Right renal cortex interstitium (tissue), 3 donors: ENCODE measurements at places on chromosomes 6 and 20.

DNA sequence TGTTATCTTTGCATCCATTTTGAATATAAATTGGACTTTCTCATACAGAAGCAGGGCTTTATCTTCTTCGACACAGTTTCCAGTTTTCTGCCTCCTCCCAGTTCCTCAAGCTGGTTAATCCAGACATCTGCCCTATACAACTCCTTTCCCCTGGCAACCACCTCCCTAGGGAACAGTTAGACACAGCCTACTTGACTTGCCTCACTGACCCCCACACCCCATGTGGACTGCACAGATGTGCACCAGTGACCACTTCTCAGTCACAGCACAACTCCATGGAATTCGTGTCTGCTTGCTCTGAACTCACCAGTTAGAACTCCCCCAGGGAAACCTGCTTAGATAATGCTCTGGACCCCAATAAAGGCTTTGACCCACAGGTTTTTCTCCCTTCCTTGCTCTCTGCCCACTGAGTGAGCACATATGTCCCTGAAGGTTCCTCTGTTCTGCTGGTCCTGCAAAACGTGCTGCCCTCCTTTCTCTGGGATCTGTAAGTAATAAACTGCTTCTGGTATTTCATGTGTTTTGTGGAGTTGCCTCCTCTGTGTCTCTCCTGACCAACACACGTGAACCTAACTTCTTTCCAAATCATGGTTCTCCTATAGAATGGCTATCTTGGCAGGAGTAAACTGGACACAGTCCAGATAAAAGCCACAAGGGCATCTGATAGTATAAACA is 351.2 kb downstream of the CD83 start:
- no peak for DNase-seq

GRCh38 chr6:116234689-116235088 is 19.2 kb downstream of the TSPYL4 start:
- no peak for DNase-seq

DNA sequence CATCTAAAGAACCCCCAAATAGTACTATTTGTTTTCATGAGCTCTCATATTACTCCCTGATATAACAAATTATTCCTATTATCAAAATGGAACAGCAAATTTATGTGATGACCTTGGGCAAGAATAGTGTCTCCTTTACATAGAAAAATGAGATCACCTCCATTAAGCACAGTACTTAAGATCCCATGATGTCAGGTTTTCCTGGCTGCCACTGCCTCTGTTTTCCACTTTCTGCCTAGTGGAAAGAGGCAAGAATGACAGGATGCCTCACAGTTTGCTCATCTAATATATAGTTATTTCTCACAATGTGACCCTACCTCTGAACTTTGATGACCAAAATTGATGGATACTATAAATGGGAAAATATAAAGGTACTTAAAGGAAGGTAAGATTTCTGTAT is 260.1 kb upstream of the SGK1 start:
- DNase-seq: no peak

GRCh38 chr6:98980819-98981218 is 33.1 kb upstream of the FBXL4 start:
- DNase-seq: no peak

- DNase-seq: no peak
These were observed 109.1 kb downstream of the LY86 start for GRCh38 chr6:6697620-6698019.

GRCh38 chr20:9388160-9388812 is 126.1 kb upstream of the LAMP5 start:
- DNase-seq: no peak

DNA sequence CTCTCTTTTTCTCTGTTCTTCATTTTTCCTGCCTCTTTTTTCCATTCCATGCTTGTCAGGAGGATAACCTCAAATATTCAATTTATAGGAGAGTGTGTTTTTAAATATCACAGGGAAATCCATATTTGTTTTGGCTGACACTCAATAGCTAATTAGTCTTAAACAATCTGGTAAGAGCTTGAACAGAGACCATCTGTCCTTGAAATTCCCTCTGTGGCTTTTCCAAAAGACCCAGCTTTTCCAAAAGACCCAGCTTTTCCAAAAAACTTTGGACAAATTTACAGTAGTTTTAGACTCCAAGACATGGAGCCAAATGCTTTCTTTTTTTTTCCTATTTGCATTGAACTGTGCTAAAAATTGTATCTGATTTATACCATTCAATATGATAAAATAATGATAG is 127.4 kb upstream of the FAM83B start:
- no peak for DNase-seq

DNA sequence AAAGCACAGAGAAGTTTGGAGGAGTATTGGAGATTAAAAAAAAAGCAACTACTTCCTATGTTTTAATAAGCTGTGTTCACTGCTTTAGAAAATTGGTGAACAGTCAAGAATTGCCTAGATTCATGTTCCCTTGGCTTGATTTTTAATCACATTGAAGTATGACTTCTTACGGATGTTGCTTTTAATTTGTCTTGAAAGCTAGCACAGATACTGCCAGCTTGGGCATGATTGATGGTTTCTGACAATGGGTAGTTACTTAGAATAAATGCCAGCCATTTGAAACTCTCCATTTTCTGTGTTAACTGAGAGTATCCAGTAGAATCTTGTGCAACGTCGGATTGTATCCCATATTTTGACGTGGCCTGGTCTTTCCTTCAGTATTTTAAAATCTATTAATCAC is 178.0 kb downstream of the DTNBP1 start:
- no peak for DNase-seq

DNA sequence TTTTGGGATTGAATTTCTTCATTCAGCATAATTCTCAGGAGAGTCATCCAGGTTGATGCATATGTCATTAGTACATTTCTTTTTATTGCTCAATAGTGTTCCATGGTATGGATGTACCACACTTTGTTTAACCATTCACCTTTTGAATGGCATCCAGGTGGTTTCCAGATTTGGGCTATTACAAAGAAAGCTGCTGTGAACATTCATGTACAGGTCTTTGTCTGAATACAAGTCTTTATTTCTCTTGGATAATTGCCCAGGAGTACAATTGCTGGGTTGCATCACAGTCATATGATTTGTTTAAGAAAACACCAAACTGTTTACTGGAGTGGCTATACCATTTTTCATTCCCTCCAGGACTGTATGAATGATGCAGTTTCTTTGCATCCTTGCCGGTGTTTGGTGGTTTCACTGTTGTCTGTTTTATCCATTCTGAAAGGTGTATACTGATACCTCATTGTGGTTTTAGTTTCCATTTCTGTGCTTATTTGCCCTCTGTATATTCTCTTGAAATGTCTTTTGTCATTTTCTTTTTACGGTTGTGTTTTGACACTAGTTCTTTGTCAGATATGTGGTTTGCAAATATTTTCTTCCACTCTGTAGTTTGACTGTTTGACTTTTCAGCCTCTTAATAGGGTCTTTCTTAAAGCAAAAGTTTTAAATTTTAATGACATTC is 8.8 kb downstream of the CDKAL1 start:
- DNase-seq: no peak
